ENCODE measurements at places on chromosomes 2 and 18.
A peak's percentile ranks its signal among the peaks of the same experiment; 100 is the strongest.

- DNase-seq: no peak
Measured at GRCh38 chr2:15748736-15749323, 157.2 kb downstream of the DDX1 start.

DNA sequence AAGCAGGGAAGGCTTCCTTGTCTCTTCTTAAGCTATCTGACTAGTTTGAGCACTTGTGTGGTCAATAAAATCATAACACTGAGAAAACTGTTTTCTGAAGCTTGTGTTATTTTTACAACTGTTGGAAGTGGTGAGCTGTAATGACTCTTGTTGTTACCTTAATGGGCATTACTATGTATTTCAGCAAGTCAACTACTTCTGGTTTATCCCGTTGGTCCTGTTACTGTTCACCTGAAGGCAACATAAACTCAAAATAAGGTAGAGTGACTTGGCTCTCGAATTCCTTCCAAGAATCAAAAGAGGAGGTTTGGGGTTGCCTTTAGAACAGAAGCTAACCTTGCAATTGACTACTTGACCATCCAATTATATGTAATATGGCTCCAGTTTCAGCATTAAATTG is 23.2 kb upstream of the FIGN start:
- DNase-seq: no peak

- DNase-seq: no peak
Measured at GRCh38 chr2:117859924-117860647, 45.6 kb downstream of the DDX18 start.

DNA sequence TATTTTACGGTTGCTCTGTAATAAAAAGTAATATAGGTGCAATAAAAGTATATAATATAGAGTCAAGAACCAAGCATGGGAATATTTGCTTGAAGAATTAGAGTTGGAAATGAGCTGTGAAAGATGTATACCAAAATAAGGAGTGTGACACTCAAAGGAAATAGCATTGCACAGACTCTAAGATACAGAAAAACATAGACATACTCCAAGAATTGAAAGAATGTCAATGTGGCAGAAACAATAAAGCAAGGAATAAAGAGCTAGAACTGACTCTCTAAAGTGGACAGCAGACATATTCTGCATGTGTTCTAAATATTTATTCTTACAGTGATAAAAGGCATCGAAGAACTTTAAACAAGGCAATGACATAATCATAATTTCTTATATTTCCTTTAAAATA is 561.1 kb upstream of the SETBP1 start:
- DNase-seq: no peak

- no peak for DNase-seq
Measured at GRCh38 chr2:263774-264492, at the start of gene SH3YL1. TSS of gene SH3YL1 (minus strand) at chr2:264032. CDS start at chr2:263984, 48 bp downstream.

DNA sequence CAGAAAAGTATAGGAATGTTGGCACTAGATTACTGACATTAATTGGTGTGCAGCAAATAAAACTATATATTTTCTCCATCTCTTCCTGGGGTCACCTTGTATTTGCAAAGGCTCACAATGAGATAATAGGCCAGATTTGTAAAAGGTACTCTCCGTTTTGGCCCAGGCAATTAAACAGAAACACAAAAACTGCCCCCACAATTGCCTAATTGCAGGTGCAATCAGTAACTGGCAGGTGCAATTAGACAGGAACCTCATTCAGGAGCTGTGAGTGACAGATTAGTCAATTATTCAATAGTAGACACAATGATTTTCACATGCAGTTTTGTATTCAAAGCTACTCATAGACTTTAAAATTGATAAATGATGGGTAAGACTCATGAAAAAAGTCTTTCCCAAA is 451.4 kb upstream of the ID2 start:
- no peak for DNase-seq

DNA sequence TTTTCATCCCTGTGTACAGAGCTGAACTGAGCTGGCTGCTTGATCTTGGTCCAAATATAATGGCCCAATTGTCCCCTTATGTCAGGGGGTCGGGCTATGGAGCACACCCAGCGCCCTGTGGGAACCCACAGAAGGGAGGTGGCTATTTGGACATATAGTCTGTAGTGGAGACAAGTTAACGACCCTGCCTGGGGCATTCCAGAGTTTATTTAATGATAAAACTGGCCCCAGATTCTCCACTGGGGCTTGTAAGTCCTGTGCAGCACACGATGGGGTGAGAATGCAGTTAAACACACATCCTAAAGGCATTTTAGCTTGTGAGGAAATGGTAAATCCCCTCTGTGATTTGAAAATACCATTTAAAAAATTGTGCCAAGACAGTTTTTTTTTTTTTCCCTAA is 72.9 kb downstream of the QPCT start:
- no peak for DNase-seq

DNA sequence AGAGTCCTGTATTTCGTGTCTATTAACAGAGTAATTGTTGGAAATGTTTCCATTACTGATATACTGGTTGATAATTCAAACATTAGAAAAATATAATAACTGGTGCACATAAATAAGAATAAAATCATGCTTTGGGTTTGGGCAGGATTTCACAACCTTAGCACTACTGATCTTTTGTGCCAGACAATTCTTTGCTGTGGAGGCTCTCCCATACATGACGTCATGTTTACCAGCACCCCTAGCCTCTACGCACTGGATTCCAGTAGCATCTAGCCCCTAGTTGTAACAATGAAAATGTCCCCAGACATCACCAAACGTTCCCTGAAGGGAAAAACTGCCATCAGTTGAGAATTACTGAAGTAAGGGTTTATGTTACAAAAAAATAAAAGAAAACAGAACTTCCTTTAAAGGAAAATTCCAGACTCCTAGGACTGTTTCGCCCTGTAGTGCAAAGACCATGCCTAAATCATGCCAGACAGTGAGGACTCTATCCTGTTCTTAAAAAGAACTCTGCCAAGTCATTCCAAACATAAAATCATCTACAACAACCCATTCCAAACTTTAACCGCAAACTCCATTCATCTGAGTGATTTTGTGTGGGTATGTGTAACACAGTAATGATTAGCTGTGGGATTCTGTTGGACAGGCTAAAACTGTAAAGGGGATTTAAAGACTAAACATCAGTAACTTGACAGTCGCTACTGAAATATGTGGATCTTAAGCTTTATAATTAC is 313.4 kb upstream of the CCDC68 start:
- no peak for DNase-seq

DNA sequence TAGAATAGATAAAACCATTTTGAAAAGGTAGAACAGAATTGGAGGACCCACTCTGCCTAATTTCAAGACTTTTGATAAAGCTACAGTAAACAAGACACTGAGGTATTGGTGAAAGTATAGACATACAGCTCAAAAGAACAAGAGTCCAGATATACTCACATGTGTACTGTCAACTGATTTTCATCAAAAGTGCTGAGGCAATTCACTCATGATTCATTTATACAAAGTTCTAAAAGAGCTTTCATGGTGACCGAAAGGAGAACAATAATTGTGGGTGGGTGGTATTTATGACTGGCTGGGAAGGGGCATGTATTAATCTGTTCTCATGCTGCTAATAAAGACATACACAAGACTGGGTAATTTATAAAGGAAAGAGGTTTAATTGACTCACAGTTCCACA is 7.3 kb downstream of the MAP4K3 start:
- DNase-seq: no peak

DNA sequence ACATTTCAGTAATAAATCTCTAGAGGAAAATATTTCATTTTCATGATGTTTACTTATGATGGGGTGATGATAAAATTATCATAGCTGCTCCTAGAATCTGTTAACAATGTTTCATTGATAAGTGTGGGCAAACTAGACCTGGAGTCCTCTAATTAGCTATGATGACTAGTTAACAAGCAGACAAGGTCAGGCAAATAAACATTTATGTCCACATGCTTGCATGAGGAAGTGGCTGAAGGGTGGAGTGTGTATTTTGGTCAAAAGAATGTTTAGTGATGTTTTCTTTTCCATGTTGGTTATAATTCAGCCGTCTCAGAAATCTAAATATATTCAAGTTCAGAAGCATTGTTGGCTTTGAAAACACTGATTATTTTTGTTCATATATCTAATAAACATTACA is 99.9 kb upstream of the FN1 start:
- no peak for DNase-seq

GRCh38 chr18:616380-616995 is 19.7 kb downstream of the CLUL1 start:
- peak; percentile 3 for DNase-seq

DNA sequence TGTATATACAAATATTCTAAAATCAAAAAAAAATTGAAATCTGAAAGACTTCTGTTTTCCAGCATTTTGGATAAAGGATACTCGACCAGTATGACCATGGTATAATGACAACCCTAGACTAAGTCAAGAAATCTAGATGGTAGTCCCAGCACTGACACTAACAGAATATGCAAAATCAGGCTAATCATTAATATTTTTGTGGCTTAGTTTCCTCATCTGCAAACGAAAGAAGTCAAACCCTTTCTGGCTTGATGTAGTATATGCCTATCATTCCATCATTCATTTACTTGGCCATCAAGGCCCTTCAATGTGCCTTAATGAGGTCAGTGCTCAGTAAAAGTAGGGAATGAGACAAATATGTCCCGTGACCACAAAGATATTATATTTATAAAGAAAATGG is 83.5 kb downstream of the NCKAP5 start:
- DNase-seq: no peak

DNA sequence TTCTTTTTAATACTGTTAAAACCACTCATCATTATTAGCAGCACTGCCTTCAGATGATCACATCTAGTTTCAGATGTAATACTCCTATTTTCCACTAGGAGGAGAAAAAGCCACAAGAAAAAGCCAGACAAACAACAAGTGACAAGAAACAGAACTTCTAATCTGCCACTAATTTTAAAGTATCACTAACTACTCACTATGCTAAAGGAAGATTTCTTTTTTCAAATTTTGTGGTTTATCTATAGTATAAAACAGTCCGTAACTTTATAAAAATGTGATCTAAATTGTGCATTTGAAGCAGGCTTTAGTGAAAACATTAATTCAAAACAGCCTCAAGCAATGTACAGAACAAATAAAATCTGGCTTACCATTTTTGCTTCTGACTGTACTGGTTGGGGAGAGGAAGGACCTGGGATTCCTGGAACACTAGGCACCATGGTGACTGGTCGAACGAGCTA is 56.8 kb downstream of the ATF2 start:
- peak; percentile 35 for DNase-seq

GRCh38 chr2:37143974-37144373 is 12.8 kb downstream of the EIF2AK2 start:
- no peak for DNase-seq

GRCh38 chr2:175576270-175576669 is 394.8 kb upstream of the ATP5MC3 start:
- no peak for DNase-seq

- no peak for DNase-seq
Measured at GRCh38 chr2:30649278-30649677, 158.0 kb downstream of the CAPN13 start.

DNA sequence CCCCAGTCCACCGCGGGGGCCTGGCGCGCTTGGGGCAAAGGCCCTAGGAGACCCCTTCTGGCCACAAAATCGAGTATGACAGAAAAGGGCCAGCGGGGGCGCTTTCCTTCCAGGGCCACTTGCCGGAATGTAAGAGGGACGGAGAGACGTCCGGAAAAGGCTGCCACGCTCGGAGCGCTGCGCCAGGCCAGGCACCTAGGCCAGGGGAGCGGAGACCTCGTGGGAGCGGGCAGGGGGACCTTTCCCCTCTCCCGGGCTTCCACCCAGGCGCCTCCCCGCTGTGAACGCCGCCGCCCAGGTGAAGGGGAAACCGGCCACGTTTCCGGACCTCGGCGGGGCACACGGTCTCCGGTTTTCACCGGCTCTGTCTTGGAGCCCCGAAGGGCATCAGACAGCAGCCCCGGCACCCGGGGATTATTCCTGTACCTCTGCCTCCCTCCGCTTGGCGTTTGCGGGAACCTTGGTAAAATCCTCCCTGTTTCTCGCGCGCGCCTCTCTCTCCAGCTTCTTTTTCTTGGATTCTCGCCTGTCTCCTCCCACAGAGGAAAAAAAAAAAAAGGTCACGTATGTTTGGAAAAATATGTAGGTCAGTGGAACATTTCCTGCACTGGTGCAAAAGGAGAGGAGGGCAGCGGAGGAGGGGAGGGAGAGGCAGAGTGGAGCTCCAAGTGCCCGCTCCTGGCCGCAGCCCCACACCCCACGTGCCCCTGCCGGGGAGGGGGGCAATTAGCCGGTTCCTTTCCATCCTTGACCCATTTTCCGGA is 1.2 kb upstream of the NPAS2 start:
- DNase-seq: no peak

DNA sequence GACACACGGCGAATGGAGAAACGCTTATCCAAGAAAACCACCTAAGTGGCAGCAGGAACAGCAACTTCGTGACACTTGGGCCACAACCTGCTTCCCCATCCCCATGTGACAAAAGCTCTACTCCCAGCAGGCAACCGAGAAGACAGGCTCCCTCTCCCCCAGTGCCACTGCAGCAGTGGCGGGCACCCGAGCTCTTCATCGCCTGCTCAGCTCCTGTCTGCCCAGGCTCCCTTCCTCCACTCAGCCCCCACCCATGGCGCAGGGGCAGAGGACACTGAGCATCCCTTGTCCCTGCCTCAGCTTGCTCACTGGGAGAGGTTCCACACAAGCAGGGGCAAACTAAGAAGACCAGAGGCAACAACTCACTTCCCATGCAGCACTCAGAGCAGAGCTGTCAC is 22.9 kb downstream of the SLC66A2 start:
- DNase-seq: no peak

DNA sequence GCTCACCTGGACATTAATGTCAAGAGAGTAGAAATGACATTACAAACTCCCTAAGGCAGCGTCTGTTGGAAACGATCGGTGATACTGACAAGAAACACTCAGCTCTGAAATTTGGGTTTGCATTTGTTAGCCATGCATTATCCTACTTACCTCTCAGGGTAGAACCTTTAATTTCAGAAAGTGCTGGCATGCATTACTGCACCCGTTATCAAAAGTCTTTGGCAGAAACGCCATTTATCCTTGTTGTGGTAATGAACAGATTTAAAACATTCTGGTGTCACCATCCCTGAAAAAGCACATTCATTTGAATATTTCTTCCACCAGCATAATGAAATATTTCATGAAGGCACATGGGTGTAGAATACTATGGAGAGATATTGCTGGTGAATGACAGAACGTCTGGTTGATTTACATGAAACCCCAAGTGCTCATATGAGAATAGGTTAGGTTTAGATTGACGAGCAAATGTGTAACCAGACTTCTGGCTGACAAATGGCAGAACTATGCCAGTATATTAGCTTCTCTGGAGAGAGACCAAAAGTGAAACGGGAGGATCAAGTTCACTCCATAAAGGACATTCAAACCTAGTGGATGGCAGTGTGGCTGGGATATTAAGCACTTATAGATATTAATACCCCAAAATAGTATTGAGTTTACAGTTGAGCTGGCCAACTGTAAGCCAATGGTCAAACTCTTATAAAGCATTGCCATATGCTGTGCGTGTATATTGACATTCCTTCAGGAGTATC is 53.5 kb upstream of the ITGB6 start:
- no peak for DNase-seq

GRCh38 chr2:121791801-121792221 is 36.4 kb downstream of the TSN start:
- DNase-seq: no peak

DNA sequence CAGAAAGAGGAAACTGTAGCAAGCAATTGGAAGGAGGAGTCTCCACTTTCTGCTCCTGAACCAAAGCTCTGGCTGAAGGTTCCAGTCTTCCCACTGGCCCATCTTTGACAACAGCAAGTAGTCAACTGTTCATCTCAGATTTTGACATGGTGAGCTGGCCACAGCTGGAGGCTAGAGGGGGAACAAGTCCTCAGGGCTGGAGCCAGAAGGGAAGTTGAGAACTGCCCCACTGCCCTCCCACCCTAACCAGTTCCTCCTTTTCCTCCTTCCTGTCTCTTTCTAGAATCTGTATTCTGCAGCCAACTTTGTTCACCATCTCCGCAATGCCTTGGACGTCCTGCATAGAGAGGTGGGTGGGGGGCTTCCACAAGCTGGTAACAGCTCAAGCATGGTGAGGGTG is 105.8 kb downstream of the PLB1 start:
- DNase-seq: no peak

Data from GM12864 (cell line).